PC-9 (cell line): ENCODE measurements at places on chromosomes 1 and 21. TPM values are rescaled to one million over a fixed set of nuclear protein-coding genes. Genes with fewer than 3 reads are reported as not detected.

GRCh38 chr1:245678860-245679411, 524.2 kb downstream of the KIF26B start:
- H3K36me3 ChIP-seq: no peaks in the 10 kb centered on the region
- peaks cover 74% of the 10 kb centered on the region for H3K27me3 ChIP-seq
- H3K27ac ChIP-seq: no peak overlapping the region
- no peaks in the 10 kb centered on the region for H3K4me1 ChIP-seq

- no peak overlapping the region for H3K4me3 ChIP-seq
- H3K27me3 ChIP-seq: no peaks in the 10 kb centered on the region
- H3K4me1 ChIP-seq: no peaks in the 10 kb centered on the region
- no peak overlapping the region for H3K27ac ChIP-seq
Measured at GRCh38 chr1:188137221-188137620, 1308.5 kb downstream of the PLA2G4A start.

DNA sequence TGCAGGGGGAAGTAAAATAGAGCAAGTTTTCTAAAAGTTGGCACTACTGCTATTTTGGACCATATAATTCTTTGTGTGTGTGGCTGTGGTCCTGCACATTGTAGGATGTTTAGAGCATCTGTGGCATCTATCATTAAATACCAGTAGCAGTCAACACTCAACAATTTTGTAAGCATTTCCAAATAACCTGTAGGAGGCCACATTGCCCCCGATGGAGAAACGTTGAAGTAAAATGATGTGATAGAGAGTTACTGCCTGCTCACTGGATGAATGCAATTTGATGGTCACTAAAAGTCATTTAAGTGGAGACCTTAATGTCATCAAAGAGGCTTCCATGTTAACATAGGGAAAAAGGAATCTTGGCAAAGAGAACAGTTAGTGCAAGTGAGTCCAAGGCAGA, 560.8 kb downstream of the NEGR1 start:
- H3K27me3 ChIP-seq: no peaks in the 10 kb centered on the region
- no peaks in the 10 kb centered on the region for H3K4me1 ChIP-seq
- H3K4me3 ChIP-seq: no peak overlapping the region
- H3K36me3 ChIP-seq: no peaks in the 10 kb centered on the region
- no peak overlapping the region for H3K27ac ChIP-seq

DNA sequence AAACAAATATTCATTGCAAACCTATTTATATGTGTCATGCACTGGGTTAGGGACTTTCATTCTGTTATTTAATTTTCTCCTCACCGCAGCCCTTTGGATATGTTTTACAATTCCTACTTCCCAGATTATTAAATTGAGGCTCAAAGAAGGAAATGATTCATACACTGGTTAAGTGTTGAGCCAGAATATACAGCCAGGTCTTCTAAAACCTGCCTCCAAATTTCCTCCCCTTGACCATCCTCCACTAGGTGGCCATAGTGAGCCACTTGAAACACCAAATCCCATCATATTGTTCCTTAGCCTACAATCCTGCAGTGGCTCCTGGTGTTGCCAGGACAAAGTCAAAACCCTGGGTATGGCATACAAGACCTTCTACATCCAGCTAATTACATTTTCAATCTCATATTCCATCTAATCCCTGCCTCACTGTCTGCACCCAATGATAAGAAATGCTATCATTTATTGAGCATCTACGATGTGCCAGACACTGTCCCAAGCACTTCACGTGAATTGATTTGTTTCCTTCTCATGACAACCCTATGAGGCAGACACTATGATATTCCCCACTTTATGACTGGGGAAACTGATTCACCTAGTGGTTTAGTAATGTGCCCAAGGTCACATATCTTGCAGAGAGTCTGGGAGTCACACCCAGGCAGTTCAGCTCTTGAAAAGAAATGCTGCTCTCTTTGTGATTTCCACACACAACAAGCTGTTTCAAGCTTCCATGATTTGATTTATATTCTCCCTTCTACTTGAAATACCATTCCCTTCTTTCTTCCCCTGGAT, 23.6 kb upstream of the KIRREL1 start:
- no peak overlapping the region for H3K27ac ChIP-seq
- no peaks in the 10 kb centered on the region for H3K4me1 ChIP-seq
- H3K27me3 ChIP-seq: peaks cover 22% of the 10 kb centered on the region; the same call in 1 of the 2 replicates
- peak; percentile 49 for DNase-seq
- no peaks in the 10 kb centered on the region for H3K36me3 ChIP-seq
- H3K4me3 ChIP-seq: no peak overlapping the region

DNA sequence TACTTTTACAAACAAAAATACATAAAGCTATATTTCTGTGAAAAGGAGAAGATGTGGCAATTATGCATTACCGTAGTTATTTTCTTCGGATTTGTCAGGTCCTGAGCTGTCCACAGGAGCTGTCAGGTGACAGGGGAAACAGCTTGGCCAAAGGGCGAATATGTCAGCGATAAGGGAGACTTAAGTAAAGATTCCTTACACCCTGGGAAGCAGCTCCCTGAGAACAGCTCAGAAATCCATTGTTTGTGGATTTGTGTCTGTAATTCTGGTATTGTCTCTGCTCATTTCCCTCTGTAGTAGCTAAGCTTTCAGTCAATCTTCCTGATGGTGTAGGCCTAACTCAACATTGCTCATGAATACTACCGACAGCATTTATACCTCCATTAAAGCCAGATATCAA, 7.1 kb upstream of the CD34 start:
- H3K36me3 ChIP-seq: no peaks in the 10 kb centered on the region
- H3K4me1 ChIP-seq: no peaks in the 10 kb centered on the region
- H3K4me3 ChIP-seq: no peak overlapping the region
- no peak overlapping the region for H3K27ac ChIP-seq
- peaks cover 37% of the 10 kb centered on the region for H3K27me3 ChIP-seq

DNA sequence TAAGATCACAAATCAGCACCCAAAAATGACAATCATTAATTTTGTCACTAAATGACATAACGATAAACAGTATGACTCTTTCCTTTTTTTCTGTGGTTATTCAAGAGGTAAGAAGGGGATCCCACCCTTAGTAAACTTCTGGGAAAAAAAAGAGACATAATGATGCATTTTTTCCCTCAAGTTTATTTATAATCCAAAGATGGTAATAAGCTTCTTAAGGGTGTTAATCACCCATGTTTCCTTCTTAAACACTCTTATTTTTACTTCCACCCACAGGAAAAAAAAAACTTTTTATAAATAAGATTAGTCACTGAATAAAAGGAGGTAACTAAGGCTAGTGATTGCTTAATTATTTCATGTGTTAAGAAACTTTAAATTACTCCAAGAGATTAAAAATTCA, 24.7 kb downstream of the RGS1 start:
- 0 out of 2 replicates have a peak, but pooled peaks cover 4% of the 10 kb centered on the region for H3K4me1 ChIP-seq
- H3K27me3 ChIP-seq: no peaks in the 10 kb centered on the region
- DNase-seq: no peak
- H3K36me3 ChIP-seq: no peaks in the 10 kb centered on the region
- H3K4me3 ChIP-seq: no peak overlapping the region

GRCh38 chr1:82991569-82991968, 1007.4 kb downstream of the TTLL7 start:
- no peaks in the 10 kb centered on the region for H3K27me3 ChIP-seq
- H3K27ac ChIP-seq: no peak overlapping the region
- H3K36me3 ChIP-seq: no peaks in the 10 kb centered on the region
- no peak for DNase-seq
- no peak overlapping the region for H3K4me3 ChIP-seq

- no peak overlapping the region for H3K27ac ChIP-seq
- no peaks in the 10 kb centered on the region for H3K4me1 ChIP-seq
Measured at GRCh38 chr1:170217517-170218256, 71.9 kb downstream of the NTMT2 start.

Gene LCE2C
- total RNA-seq: not detected in 2 replicates

- H3K27me3 ChIP-seq: no peaks in the 10 kb centered on the region
- peak overlapping the region; percentile 86 for H3K27ac ChIP-seq
- no peak overlapping the region for H3K4me3 ChIP-seq
- H3K36me3 ChIP-seq: no peaks in the 10 kb centered on the region
- DNase-seq: no peak
Measured at GRCh38 chr1:186188736-186189135, 186.3 kb downstream of the TPR start.

DNA sequence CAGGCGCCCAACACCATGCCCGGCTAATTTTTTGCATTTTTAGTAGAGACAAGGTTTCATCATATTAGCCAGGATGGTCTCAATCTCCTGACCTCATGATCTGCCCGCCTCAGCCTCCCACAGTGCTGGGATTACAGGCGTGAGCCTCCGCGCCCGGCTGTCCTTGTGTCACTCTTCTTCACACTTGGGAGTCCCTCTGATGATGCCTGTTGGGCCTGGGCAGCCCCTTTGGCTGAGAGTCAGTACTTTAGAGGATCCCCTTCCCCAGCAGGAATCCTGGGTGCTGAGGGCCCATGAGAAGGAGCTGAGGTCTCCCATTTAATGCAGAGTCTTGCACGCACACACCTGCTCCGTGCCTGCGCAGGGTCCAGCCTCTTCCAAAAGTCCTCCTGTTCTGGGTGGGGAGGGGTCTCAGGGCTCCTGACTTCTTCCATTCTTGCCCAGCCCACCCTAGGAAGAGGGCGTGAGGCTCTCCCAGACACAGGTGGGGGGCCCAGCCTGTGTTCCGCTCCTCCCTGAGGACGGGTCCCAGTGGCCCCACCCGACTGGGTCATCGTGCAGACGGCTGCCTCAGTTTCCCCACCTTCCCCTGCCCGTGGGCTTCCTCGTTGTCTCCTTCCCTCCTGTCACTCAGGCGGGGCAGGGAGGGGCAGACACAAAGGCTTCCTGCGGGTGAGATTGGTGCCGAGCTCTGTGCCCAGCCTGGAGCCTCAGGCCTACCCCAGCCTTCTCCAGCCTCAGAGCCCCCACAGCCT, 3.9 kb downstream of the TTLL10 start:
- no peak overlapping the region for H3K4me3 ChIP-seq
- H3K36me3 ChIP-seq: no peaks in the 10 kb centered on the region
- H3K4me1 ChIP-seq: no peaks in the 10 kb centered on the region
- H3K27me3 ChIP-seq: no peaks in the 10 kb centered on the region
- DNase-seq: no peak

DNA sequence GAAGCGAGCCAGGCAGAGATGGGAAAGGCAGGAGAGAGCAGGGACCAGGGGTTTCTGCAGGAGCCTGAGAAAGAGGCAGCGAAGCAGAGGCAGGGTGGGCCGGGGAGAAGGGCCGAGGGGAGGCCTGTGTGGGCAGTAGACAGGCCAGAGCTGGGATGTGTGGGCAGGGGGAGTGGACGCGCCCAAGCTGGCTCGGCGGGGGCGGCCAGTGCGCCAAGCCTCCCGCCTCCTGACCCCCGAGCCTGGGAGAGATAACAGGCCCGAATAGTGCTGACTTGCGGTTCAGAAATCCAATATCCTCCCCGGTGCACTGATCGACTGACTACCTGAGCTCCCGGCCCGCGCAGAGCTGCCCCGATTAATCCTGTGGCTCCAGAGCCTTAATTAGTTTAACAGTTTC, 41.9 kb downstream of the AHDC1 start:
- no peaks in the 10 kb centered on the region for H3K36me3 ChIP-seq
- peaks cover 43% of the 10 kb centered on the region for H3K4me1 ChIP-seq
- DNase-seq: no peak
- no peak overlapping the region for H3K4me3 ChIP-seq

DNA sequence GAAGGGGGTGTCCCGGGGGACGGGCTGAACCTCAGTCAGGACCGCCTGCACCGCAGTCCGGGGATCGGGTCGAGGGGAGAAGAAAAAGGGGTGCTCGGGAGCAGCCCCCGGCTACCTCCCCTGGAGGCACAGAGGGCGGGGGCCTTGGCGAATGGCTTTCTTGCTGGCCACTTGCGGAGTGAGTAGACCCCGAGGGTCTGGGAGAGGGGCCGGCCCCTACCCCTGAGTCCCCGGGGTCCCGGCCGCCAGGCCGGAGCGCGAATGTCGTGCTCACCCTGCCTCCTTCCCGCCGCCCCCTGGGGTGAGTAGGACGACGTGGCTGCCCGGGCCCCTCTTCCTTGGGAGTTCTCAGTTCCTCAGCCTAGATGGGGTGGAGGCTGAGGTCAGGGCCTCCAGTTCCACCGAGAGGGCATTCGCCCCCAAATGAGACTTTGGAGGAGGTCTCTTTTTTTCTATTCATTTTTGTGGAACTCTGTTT, 113.0 kb downstream of the OSBPL9 start:
- peaks cover 53% of the 10 kb centered on the region for H3K4me1 ChIP-seq
- no peak for DNase-seq

GRCh38 chr1:3234956-3235355, 166.0 kb downstream of the PRDM16 start:
- no peak overlapping the region for H3K4me3 ChIP-seq
- H3K4me1 ChIP-seq: no peaks in the 10 kb centered on the region
- H3K27ac ChIP-seq: no peak overlapping the region
- DNase-seq: no peak

DNA sequence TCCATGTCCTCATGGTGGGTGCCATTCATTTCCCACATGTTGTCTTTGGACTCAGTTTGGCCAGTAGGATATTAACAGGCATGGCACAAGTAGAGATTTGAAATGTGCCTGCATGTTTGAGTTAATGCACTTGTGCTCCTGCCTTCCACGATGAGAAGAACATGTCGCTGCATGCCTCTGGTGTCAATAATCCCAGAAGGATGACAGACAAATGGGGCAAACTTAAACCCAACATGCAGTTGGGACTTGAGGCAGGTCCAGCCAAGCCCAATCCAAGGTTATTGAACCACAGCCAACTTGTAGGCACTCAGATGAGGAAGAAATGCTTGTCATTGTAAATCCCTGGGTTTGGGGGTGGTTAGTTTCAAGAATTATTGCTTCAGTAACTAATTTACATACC, 174.6 kb downstream of the TRIM33 start:
- H3K4me3 ChIP-seq: no peak overlapping the region
- H3K27me3 ChIP-seq: no peaks in the 10 kb centered on the region
- H3K36me3 ChIP-seq: no peaks in the 10 kb centered on the region
- DNase-seq: peak; percentile 32
- H3K4me1 ChIP-seq: no peaks in the 10 kb centered on the region

Gene IL20
- total RNA-seq: not detected in 2 replicates

DNA sequence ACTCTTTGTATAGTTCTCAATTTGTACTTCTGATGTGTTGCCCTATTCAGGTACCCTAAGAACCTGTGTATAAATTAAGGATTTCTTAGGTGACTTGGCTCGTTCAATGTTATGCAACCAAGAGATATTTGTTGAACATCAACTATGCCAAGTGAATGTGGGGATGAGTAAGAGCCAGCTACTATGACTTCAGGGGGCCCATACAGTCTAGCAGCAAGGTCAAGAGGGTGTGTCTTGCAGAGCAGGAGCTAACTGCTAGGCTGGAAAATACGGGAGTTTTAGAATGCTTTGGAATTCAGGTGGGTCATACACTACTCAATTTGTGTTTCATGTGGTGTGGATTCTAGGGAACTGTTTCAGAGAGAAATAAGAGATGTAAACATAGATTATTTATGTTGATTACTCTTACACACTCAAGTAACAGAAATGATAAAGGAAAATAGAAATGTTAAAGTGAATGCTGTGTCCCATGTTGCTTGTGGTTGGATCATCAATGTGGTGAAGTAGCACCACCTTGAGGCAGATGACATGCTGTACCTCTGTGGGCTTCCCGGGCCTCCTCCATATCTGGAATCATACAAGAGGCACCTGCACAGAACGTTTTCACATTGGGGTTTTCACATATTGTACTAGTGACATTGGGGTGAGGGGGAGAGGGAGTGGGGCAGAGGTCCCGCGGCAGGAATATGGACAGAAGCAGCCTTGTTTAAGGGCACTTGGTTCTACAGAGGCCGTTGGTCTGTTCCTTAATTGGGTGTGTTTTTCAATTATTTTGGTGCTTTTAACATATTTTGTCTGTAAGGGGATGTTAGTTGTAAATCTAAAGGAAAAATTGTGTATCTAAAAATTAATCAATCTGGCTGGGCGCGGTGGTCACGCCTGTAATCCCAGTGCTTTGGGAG, 12.4 kb downstream of the ARPC5 start:
- H3K4me3 ChIP-seq: no peak overlapping the region
- H3K36me3 ChIP-seq: peaks cover 31% of the 10 kb centered on the region
- peaks cover 33% of the 10 kb centered on the region for H3K4me1 ChIP-seq
- no peaks in the 10 kb centered on the region for H3K27me3 ChIP-seq
